Activated naive CD4-positive, alpha-beta T cell treated with anti-CD3 and anti-CD28 coated beads for 36 hours (primary cell): ENCODE measurements at places on chromosomes 3 and 15.
A peak's percentile ranks its signal among the peaks of the same experiment; 100 is the strongest.

GRCh38 chr3:81888914-81889557, 127.6 kb upstream of the GBE1 start:
- no peak for DNase-seq

GRCh38 chr15:60399246-60399915, 1.6 kb upstream of the ANXA2 start:
- no peak for DNase-seq

- no peak for DNase-seq
These were observed 670.0 kb downstream of the SI start for GRCh38 chr3:164408326-164408725.

DNA sequence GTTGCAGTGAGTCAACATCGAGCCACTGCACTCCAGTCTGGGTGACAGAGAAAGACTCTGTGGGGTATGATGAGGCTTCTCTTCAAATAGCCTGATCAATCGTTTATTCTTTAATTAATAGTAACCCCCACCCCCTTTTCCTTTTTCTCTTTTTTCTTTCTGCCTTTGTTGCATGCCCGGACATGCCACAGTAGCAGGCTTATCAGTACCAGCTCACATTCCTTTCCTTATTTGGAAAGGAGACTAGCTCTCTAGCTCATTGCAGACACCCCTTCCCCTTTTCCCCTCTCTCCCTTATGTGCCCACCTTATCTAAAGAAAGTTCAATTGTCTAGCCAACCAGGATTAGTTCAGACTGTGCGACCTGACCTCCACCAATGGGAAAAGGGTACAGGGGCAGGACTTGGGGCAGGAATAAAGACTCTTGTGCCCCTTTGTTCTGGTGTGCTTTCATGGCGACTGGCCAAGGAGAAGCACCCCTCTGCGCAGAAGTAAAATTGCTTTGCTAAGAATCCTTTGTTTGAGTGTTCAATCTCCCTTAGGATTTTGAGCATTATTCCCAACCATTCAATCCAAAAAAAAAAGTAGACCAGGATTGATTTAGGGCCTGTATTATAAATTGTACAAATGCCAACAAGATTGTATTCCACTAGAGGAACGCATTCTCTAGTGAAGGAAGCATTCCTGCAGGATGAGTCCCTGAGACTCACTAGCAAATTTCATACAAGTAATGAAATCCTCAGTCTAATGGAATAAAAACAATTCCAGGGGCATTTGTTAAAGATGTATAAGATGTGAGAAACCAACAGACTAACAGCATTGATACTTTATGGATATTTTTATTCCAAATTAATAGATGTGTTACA, 95.8 kb upstream of the SNRPN start:
- no peak for DNase-seq

- DNase-seq, result no peak
These were observed 4.4 kb downstream of the CMTM6 start for GRCh38 chr3:32498252-32498651.

DNA sequence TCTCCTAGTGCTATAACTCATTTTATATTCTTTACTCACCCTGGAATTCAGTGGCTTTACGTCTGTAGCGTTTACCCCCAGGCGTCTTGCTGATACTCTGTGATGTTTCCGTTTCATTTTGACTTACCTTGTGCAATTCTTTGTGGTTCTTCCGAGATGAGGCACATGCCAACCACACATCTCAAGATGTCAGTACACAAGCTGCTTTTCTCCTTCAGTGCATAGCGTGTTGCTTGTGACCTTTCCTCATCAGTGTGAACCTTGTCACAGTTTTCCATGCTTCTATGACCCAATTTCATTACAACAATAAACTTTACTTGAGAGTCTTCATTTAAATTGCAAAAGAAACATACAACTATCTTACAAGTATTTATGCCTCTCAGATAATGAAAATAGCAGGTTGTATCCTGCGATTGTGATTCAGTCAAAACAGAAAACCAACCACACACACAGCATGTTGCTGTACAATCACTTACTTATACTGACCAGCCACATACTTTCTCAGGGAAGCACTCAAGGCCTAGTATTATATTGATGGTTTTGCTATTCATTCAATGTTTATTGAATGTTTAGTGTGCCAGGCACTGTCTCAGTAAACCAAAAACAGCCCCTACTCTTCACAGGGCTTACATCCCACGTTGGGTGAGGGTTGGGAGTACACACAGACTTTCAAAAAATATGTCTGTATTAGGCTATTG, 4.6 kb upstream of the TBL1XR1 start:
- DNase-seq, result peak; percentile 81
